Kidney glomerular epithelial cell (primary cell): ENCODE measurements at places on chromosomes 2 and 18.

- DNase-seq, result no peak
These were observed 371.1 kb downstream of the TXNL1 start for GRCh38 chr18:56267334-56267733.

DNA sequence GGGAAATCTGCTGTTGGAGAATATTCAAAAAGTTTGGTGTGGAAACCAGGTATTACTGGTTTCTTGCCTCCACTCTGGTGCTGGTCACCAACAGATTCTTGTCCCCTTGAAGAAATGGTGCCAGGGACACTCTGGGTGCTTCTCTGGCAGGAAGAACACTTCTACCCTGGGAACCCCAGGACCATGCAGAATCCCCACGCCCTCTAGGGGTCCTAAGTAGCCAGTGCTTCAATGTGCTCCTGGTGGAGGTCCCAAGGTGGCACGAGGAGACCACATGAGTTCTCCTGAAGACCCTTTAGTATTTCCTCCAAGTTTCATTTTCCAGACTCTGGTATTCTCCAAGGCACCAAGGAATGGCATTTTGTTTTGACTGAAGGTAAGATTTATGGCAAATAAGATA, 380.6 kb downstream of the TSN start:
- DNase-seq, result peak; percentile 47

DNA sequence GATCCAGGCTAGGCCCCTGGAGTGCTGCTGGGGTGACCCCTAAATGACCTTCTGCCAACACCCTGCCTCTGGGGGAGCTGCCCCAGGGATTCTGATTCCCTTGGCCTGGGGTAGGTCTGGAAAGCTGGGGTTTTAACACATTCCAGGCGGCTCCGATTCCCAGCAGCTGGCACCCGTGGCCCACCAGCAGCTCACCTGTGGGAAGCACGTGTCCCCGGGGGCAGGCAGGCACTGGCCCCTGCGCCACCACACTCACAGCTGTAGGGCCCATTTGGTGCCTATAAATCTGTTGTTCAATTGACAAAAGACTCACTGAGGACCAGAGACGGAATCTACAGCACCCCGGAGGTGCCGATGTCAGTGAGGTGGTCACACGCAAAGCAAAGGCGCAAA, 4.1 kb upstream of the KLHL30 start:
- DNase-seq, result no peak

DNA sequence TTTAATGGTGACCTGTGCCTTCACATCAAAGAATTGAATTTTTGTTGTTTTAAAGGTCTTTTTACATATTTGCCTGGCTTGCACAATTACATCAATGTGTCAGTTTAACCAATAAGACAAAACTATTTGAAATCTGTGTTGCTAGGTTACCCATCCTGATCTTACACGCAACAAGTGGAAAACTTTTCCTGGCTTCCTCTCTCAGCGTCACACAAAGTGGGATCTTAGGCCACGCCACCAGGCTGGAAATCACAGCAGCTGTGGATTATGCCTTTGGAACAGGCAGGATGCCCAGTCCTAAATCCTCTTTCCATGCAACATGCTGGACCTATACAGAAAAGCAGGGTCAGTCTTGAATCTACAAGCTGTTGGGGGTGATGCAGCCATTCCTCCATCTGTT, 298.2 kb upstream of the HNRNPA3 start:
- DNase-seq, result no peak

GRCh38 chr2:193701484-193701883, 1506.8 kb upstream of the TMEFF2 start:
- no peak for DNase-seq

DNA sequence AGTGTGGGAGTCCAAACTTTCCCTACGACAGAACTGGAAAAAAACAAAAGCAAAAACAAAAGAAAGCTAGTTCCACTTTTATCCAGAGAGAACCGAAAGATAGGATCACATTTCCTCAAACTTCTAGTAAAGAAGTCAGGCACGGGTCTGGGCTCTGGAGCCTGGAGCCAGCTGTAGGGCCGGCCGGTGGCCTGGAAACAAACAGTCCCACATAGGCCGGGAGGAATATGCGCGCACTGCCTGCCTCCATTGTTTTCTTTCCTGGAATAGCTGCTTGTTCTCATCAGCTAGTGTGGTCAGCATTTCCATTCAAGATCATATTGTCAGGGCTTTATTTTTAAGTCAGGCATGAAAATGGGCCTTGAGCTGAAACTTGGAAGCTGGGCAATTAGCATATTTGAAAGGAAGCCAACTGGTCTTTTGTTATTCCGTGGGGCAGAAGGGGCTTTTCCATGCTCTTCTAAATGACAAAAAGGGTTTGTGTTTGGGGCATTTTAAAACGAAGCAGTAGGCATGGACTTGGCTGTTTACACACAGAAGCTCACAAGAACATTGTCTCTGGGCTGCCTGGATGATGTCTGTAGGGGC, 58.7 kb upstream of the RFX8 start:
- no peak for DNase-seq

- no peak for DNase-seq
These were observed 110.0 kb upstream of the TEX51 start for GRCh38 chr2:126788652-126789051.

DNA sequence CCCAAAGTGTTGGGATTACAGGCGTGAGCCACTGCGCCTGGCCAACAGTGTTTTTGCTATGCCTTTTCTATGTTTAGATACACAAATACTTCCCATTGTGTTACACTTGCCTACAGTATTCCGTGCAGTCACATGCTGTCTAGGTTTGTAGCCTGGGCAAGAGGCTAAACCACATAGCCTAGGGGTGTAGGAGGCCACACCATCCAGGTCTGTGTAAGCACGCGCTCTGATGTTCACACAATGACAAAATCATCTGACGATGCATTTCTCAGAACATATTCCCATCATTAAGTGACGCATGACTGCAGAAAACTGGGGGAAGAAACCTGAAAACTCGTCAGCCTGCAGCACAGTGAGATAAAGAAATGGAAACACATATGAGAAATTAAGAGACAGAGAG, 46.1 kb upstream of the TWIST2 start:
- no peak for DNase-seq

- no peak for DNase-seq
These were observed 1.3 kb downstream of the PTMA start for GRCh38 chr2:231709636-231709980.

GRCh38 chr2:179447839-179448447, 183.3 kb upstream of the SESTD1 start:
- no peak for DNase-seq

DNA sequence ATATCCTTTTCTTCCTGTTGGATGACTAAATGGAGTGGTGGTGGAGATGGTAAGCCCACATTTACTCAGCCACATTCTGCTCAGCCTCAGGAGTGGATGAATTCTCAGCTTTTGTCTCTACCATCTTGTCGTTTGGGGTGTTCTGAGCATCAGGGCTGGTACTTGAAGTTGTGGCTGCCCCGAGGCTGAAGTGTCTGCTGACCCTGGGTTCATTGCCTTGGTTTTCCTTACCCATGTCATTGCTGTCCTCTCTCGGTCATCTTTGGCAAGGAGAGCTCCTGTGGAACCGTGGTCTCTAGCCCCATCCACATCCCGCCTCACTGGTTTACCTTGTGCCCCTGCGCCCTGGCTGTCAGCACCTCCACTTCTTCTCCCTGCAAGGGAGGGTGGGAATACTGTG, 71.9 kb downstream of the GPR39 start:
- no peak for DNase-seq

DNA sequence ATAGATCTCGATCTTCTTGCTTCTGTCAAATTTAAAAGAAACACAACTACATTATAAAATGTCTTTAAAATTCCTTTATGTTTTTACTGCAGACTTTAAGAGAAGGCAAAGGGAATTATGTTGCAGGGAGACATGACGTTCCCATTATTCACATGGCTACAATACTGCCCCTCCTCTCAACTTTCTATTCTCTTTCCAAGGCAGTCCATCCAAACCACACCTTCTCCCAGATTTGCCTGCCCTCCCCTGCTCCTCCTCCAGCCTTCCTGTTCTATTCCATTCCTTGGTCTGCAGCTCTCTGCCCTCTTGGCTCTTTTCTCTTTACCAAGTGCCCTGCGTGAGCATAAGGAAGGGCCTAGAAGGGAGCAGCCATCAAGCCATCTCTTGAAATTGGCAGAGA, 61.3 kb downstream of the NABP1 start:
- DNase-seq, result no peak

DNA sequence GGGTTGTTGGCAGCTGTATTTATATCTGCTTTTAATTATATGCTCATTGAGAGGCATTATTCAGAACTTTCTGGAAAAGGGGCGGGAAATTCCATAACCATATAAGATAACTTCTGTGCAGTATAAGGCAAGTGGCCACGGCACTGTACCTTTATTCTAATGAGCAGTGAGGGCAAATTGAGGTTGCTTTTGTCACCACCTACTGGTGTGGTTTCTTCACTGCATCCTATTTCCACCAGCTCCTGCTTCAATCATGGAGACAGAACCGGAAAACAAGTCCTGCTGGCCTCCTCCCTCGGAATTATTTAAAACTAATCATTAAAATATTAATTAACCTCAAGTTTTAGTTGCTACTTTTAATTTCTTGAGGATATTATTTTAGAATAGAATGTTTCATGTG, 759.4 kb downstream of the CBLN2 start:
- DNase-seq, result no peak

DNA sequence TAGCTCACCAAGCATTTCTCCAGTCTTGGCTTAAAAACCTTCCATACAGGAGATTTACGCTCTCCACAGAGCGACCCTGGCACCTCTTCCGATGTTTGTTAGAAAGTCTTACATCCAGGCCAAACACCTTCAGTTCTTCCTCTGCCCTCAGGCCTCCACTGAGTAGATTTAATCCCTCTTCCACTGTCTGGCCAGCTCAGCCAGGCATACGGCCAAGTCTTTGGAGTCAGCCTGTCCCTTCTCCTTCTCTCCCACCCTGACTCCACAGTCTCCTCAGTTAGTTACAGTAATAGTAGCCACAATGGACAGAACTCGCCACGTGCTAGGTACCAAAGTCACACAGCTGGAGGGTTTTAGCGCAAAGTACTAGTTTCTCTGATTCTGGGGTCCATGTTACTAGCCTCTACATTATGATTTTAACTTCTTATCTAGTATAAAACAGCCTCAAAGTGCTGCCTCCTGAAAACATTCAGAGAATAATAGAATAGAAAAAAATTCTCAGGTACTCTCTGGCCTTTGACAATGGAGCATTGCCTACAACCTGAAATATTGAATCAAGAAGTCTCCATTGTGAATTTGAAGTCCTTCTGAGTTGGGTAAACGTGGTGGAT, 39.5 kb downstream of the THNSL2 start:
- no peak for DNase-seq

DNA sequence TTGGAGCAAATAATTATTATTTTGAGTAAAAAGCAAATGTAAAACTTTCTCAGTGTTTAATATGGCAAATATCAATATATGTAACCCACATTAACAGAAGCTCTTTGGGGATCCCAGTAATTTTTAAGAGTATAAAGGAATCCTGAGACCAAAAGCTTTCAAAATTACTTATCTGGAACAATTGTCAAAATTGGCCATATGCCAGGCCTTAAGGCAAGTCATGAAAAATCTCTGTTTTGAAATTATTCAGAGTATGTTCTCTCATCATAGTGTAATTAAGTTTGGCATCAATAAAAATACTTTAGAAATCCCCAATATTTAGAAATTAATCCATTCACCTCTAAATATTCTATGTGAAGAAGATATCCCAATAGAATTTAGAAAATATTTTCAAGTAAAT, 225.3 kb upstream of the ARL4C start:
- DNase-seq, result no peak

DNA sequence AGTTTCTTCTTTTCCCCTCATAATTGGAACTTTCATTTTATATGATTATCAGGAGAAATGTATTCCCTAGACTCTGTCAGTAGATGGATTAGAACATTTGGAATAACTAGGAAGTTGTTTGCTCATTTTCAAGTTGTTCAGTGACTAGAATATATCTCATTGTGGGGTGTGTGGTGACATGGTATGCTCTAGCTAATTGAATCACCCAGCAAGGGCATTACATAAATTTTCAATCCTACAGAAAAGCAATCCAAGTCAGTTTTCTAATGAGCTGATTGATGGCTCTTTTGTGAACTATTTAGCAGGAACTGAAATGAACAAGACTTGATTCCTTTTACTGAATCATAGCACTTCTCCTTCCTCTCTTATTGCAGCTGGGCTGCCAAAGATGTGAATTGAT, 461.4 kb downstream of the TGIF1 start:
- DNase-seq, result no peak

- no peak for DNase-seq
These were observed 30.1 kb downstream of the TMEM18 start for GRCh38 chr2:647003-647560.

- DNase-seq, result no peak
These were observed 94.5 kb downstream of the SNTG2 start for GRCh38 chr2:1045109-1045508.

- no peak for DNase-seq
These were observed 118.7 kb downstream of the ZFP36L2 start for GRCh38 chr2:43107679-43108078.
